Fibroblast of skin of left biceps (primary cell): ENCODE measurements at places on chromosomes 3 and 15.

DNA sequence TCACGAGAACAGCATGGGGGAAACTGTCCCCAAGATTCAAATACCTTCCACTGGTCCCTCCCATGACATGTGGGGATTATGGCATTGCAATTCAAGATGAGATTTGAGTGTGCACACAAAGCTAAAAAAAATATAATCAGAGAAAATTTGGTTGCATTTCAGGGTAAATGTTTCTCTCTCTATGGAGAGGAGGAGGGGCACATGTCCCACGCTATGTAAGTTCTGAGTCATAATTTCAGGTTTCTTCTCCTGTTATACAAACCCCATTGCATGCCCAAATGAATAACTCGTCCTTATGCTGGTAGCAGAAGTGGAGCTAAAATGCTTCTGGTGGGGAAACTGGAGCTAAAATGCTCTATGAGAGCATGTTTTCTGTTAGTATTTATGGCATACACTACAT is 209.7 kb upstream of the DCBLD2 start:
- DNase-seq, result no peak

- DNase-seq, result no peak
Observed at GRCh38 chr3:15520185-15520584, 1.3 kb downstream of the COLQ start.

- no peak for DNase-seq
Observed at GRCh38 chr3:162139841-162140240, 643.2 kb downstream of the OTOL1 start.

DNA sequence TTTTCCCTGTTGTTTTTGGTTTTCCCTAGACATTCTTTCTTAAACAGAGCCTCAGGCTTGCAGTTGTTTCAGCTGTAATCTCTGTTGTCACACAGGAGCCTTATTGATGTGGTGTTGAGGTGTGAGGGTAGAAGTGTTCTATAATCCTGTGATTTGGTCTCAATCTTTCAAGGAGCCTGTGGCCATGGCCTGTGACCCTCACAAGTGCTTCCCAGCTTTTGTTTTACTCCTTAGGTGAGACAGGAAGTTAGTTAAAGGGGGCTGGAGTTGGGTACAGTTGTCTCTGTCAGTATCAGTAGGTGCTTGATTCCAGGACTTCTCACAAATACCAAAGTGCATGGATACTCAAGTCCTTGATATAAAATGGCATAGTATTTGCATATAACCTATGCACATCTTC is 77.2 kb downstream of the PDCD6IP start:
- no peak for DNase-seq

- DNase-seq, result no peak
Observed at GRCh38 chr3:53193466-53194209, 32.6 kb downstream of the PRKCD start.

DNA sequence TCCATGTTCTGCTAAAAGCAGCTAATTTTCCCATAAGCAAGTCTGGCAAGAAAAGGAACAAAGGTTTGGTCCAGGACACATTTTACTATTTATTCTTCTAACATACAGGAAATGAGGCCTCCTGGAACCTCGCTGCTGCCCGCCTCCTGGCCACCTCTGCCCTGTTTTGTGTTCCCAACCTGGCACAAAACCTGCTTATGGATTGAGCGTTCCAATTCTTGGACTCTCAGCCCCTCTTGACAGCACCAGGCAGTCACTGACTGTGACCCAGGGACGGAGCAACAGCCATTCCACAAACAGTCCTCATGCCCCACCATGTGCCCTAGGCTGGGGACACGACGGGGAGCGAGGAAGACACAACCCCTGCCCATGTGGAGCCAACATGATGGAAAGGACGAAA is 11.6 kb upstream of the SSUH2 start:
- DNase-seq, result no peak

- DNase-seq, result no peak
Observed at GRCh38 chr3:121759541-121760202, 10.1 kb upstream of the GOLGB1 start.

DNA sequence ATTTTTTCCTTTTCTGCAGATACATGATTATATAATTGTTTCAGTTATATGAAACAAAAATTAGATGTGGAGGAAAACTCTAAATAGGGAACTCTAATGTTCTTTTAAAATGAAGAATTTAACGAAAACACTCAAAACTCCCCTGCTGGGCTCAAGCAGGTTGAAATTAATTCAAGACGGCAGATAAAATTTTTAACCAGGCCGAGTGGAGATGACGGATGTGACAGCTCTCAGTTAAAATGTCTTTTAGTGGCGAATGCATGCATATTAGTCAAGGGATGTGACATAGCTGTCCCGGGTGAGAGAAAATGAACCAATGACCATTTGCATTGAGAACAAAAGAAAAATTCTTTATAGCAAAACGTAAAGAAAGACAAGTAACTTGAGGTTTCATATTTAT is 110.1 kb downstream of the ROBO2 start:
- DNase-seq, result no peak

- no peak for DNase-seq
Observed at GRCh38 chr3:180408654-180409053, 193.3 kb upstream of the TTC14 start.

DNA sequence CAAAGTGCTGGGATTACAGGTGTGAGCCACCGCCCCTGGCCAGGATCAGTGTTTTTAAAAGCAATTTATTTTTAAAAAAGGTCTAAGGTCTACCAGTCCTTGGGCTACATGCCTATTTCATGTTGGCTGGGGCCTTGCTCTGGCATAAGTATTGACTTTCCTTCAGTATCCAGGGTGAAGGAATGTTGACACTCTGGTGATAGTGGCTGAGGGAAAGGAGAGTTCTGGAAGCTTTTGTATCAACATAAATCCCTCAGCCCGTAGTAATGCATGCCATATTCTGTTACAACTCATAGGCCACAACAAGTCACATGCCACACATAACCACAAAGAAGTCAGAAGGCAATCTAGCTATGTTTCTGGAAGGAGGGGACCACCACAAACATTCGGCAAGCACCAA is 273.9 kb downstream of the ROBO2 start:
- no peak for DNase-seq

DNA sequence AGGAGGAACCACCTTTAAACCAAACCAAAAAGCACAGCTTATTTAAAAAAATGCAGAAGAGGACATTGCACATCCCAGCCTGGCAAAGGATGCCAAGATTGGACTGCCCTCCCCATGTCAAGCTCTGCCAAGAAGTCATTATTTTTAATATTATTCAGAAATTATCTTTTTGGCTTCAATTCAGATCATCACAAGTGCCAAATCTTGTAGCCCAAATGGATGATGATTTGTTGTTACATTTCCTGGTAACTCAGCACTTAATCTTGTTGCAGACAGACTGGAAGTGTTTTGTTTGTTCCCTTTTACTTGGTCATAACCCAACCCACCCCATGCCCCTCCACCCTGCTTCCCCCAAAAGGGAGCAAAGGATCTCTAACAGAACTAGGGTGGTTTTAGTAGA is 28.1 kb upstream of the LXN start:
- DNase-seq, result no peak

GRCh38 chr3:146117406-146118285 is 43.3 kb downstream of the PLOD2 start:
- peak; percentile 71 for DNase-seq

DNA sequence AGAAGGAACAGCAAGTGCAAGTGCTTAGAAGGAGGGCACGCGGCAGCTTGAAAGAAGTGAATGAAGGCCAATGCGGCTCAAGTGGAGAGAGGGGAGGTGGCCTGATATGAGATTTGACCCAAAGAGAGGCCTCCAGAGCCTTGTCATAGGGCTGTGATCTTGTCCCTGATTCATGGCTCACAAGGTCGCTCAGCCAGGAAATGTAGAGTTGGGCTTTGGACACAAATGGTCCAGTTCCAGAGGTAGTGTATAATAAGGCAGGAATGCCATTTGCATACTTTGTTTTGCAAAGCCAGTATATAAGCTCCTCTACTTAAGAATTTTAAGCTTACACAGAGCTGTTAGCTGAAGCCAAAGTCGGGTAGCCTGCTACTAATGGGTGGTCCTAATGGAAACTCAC is 33.7 kb downstream of the HGD start:
- DNase-seq, result no peak

GRCh38 chr3:196528639-196529233 is 13.6 kb upstream of the SMCO1 start:
- DNase-seq, result peak; percentile 28

DNA sequence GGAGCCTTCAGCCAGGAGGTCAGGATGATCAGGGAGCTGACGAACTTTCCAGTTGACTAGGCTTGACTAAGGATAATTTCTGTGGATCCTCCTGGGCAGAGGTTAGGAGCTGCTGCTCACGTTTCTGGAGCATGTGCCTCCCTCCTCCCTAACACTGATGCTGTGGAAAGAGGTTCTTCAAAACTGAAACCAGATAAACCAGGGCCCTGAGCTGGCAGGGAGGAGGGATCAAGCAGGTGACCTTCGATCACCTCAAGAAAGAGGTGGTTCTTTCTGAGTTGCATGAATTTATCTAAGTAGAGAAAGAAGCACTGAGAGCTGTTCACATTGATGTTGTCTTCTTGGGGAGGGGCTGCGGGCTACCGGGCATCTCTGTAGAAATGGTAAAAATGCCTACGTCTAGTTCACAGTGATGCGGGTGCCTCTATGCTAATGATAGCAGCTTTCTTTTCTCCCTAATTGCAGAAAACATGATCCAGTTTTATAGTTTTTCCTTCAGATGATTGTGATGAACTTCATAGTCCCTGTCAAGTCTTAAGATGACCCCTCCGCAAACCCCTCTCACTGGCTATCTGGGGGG is 332.7 kb upstream of the LRRFIP2 start:
- no peak for DNase-seq

DNA sequence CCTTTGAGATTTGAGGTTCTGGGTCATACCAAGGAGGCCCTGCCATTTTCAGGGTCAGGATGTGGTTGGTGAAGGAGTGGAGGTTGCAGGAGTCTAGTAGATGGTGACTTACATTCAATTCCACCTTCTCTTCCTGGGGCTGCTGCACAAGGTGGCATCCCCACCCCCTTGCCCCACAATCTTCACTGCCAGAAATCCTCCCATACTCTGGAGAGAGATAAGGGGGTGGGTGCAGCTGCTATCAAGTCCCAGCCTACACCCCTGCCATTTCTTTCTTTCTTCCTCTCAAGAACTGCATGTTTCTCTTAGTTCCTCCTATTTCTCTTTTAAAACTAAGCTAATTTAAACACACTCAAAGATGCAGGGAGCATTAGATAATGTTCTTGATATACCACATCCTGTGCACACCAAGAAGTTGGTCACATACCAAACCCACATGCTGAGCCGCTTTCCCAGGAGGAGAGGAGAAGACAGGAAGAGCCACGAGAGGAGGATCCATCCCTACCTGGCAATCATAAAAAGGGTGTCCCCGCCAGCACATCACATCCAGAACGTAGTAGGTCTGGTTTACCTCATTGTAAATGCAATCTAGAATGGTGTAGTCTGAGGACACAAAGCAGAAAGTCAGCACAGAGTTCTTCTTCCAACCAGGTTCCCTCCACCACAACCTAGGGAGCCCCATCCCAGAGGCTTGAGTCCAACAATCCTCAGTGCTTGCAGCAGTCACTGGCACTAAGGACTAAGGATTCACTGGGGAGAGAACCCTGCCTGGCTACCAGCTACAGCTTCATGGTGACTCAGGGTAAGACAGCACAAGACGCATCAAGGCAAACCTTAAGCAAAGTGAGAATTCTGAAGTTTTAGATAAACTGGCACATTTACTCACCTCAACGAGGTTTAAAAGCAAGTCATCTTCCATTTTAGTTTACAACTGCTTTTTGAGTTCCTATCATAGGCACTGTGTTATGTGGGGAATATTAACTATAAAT is 18.5 kb downstream of the SNUPN start:
- no peak for DNase-seq

DNA sequence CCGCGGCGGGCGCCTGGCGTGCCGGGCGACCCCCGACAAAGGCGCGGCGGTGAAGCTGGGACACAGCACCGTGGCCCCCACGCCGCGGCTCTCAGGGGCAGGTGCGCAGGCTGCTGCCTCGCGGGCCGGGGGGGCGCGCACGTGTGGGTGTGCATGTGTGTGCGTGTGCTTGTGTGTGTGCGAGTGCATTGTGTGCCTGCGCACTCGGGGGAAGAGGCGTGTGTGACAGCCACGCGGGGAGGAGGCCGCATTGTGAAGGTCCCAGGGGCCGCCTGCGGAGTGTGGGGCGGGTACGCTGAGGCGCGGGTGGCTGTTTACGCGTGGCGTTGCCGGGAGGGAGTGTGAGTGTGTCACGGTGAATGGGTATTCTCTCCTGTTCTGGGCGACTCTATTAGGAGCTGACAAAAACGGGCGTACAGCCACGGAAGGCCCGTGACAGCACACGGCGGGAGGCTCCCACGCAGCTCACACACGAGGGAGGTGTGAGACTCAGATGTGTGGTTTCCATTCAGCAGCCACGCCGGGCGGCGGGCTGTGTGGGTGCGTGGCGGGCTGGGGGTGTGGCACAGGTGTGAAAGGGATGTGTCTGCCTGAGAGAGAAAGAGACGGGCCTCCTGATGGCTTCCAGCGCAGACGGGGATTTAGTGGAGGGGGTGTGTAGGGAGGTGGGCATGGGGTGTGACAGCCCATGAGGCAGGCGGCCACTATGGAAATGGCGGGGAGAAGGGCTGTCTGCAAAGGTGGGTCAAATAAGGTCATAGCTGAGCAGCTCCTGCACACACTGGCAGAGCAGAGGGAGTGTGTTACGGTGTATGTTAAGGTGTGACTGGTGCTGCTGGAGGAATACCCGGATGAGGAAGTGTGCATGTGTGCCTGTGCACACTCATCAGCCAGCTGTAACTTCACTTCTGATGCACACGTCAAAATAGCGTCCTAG is 750 bp downstream of the PODXL2 start:
- DNase-seq, result no peak

DNA sequence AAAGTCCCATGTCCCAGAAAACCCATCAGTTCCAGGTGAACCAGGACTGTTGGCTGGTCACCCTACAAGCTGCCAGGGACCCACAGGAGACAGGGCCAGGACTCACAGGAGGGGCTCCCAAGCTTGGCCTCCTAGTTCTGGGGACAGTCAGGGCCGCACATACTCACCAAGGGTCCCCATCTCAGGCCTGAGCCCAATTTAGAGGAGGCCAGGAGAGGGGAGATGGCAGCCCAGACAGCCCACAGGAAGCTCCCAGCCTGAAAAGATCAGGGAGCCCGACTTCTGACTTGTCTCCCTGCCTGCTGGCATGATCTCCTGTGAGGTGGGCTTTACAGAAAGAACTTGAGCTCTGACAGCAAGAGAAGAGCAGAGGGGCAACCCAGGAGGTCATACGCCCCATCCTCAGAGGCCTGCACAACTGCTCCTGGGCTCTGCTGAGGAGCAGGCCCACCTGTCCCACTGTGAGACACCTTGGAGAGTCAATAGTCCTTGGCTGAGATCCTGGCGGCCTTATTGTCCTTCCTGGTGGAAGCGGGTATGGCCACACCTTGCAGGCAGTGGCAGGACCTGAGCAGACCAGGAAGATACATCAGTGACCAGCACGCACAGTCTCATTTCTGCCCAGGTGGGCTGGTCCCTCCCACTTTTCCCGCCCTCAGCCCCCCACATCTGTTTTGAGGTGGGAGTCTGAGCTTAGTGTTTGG is 2.5 kb upstream of the ISLR start:
- no peak for DNase-seq
